Adipocyte (in vitro differentiated cells): ENCODE measurements at places on chromosomes 1 and 21.

- no peak for DNase-seq
These were observed 1.3 kb downstream of the CATSPER4 start for GRCh38 chr1:26191739-26192138.

DNA sequence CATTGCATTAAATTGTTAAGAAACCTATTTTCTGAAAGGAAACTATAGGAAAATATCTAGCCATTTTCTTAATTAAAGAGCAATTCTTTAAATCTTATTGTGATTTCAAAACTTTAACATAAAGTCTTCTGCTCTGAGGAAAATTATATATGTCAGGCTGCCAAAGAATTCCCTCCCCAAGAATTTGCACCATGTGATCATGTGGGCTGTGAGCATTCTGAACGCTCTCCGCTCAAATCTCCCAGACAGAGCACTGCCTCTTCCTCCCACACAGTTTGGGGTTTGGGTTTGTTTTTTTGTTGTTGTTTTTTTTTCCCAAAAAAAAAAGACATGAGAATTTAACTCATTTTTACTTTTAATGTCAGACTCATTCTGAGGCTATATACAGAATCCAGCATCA lies 155.9 kb upstream of the PALMD start:
- DNase-seq = peak; percentile 11

GRCh38 chr1:164794356-164794755 lies 235.4 kb downstream of the PBX1 start:
- DNase-seq = peak; percentile 97

DNA sequence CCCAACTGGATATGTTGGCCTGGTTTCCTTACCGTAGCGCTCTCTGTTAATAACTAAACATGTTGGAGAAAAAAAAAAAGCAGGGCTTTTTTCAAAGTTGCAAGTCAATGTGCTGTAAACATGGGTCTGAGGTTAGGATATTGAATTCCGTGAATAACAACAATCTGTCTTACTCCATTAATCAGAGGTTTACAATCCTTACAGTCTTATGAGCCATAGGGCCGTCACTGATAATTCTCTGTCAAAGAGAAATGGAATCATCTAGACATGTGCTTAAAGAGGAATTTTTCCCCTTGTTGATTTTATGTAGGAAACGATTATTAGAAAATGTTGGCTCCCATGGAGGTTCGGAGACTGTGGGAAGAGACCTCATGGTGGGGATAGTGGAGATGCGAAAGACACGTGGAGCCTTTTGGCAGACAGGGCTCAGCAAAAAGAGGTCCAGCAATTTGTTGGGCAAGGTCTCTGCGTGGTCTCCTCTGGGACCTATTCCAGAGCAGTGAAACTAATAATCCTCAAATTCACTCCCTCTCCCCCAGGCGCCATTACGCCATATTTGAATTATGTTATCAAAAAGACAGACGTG lies 83.5 kb upstream of the CLDN14 start:
- DNase-seq = no peak

GRCh38 chr21:28704746-28705145 lies 287.9 kb downstream of the LTN1 start:
- peak; percentile 14 for DNase-seq

DNA sequence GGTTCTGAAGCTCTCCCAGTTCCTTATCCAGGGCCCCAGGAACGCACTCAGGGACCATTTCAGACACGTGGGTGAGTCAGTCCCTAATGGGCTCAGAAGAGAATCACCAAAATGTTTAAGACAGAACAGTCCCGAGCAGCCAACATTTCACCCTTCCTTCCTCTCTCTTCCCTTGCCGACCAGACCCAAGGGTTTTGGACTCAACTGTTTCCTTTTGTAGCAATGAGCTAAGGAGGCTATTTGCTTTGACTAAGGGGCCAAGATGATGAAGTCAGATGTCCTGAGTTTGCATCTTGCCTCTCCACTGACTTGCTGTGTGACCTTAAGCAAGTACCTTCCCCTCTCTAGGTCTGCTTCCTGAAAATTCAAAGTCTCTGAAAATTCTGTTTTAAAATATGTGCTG lies 472.3 kb upstream of the VAMP3 start:
- DNase-seq = peak; percentile 58

DNA sequence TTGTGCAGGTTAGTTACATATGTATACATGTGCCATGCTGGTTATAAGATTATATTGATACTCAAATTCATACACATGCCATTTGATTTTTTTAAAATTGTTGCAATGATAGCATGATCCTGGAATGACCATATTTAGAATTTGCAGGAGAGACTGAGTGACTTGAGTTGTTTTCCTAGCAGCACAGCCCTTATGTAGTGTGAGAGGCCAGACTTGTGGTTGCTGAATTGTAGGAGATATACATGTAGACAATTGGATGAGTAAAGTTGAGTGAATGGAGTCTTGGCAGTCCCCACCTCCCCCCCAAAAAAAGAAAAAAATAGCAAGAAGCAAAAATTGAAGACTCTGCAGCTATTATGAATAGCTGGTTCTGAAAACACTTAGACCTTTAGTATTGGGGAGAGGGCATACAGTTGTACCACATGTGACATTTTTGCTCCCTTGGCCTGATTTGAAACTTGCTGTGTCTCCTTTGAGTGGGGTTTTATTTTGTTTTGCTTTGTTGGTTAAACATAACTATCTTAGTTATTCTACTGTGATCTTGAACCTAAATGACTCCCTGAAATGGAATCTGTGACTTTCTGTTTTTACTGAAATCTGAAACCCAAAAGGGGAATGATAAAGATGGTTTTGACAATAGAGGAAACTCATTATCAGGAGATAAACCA lies 280.3 kb downstream of the HMCN1 start:
- peak; percentile 31 for DNase-seq

- DNase-seq = no peak
These were observed 8.1 kb downstream of the CACNA1S start for GRCh38 chr1:201104141-201104540.

- no peak for DNase-seq
These were observed 12.1 kb downstream of the SFPQ start for GRCh38 chr1:35180776-35181374.

DNA sequence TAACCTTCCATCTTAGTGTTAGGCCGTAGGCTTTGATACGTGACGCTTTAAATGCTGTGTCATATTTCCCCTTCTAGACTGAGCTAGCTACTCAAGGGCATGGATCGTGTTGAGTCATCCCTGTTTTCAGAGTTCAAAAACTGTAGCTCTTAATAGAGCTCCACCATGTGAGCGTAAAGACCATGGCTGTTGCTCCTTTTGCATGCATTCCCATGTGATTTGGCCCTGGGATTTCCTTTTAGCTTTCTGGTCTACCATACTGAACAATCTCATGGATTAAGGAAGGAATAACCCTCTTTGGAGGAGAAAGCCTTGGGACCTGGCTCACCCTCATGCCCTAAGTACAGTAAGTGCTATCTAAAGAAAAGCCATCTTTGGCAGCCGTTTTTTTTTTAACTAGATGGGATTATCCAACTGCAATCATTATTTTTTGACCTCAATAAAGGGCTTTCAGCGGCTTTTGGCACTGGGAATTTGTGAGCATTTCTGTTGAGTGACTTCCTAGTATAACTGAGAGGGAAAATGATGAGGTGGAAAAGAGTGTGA lies 76.6 kb downstream of the PLPP3 start:
- DNase-seq = no peak

DNA sequence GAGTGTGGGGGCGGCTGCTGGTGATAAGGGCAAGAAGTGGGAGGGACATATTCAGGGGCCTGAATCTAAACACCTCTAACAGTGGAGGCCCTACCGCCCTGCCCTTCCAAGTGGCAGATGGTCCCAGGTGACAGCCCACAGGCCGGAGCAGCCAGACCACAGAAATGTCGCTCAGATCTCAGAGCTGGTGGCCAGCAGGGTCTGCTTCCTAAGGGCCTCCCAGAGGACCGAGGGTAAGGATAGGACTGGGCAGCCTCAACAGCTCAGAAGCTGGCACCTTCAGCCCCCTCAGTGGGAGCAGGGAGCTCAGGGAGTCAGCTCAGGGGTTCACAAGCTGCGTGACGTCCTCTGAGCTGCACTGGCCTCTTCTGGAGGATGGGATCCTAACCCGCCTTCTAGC lies 201.8 kb upstream of the ZC3H12A start:
- DNase-seq = no peak

GRCh38 chr21:31921079-31921478 lies 48.3 kb downstream of the HUNK start:
- no peak for DNase-seq

GRCh38 chr1:28737307-28738132 lies 780 bp downstream of the YTHDF2 start:
- DNase-seq = peak; percentile 67

DNA sequence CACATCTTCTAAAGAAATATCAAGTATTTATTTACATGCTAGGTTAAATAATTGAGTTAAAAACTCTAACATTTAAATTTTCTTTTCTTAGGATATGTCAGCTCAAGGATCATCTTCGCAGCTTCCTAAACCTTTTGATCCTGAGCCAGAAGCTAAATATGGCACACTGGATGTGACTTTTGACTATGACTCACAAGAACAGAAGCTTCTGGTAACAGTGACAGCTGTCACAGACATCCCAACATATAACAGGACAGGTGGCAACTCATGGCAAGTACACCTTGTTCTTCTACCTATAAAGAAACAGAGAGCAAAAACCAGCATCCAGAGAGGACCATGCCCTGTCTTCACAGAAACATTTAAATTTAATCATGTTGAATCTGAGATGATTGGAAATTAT lies 132.7 kb upstream of the SERTAD4 start:
- no peak for DNase-seq

- peak; percentile 62 for DNase-seq
These were observed 47.0 kb upstream of the RBM15 start for GRCh38 chr1:110292031-110292741.

DNA sequence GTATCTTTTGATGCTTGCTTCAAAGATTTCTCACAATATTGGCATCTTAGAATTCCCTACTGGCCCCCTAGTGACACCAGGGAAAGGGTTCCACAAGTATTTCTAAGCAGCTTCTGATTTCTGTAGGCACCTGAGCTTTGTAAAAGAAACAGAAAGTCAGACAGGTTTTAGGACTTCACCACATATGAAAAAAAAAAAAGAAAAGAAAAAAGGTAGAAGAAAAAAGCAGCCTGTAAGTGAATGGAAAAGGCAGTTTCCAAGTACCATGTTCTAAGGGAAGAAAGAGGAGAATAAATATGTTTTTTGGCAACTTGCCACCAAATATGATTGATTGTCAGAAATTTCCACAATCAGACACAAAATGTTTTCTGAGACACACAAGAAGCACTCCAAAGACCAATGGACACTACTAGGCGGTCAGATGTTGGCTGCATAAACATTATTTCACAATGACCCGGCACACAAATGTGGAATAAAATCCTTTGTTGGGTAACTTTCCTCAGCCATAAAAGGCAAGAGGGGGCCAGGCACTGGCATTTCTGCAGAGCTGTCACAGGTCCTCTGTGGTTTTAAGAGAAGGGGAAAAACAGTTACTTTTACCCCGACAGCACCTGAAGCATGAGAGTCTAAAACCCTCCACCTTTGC lies 12.7 kb upstream of the CPLANE2 start:
- peak; percentile 94 for DNase-seq

- DNase-seq = no peak
These were observed 33.3 kb upstream of the COL18A1 start for GRCh38 chr21:45371655-45372054.

GRCh38 chr1:173400387-173400995 lies 76.6 kb upstream of the PRDX6 start:
- no peak for DNase-seq

DNA sequence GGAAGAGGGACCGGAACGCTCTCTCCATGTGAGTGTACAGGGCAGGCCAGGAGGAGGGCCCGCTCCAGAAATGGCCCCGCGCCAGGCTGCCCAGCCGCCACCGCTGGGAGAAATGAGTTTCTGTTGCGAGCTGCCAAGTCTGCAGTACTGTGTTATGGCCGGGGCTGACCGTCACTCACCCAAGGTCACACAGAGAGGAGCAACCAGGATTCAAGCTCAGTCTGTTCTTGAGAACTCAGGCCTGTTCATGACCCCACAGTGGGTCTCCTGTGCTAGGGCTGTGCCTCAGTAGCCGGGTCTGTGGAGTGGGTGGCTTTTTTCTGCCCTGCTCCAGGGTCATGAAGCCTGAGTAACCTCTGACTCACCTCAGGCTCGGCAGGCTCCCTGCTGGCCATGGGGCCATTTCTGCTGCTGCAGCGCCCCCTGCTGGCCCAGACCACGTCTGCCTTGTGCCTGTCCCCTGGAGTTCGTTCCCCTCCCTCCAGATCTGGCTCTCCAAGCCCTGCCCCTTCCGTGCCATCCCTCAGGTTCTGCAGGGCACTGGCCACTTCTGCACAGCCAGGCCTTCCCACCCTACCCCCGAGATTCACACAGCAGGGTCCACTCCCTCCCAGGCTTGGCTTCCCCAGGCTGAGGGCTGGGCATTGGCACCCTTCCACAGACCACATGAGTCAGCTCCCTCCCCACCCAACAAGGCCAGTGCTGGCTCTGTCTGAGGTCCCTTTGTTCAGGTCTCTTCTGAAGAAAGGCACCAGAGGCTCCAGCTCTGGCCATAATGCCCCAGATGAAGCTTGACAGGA lies 51.8 kb downstream of the EDN2 start:
- peak; percentile 83 for DNase-seq

- no peak for DNase-seq
These were observed 10.6 kb upstream of the UAP1 start for GRCh38 chr1:162550925-162551324.

DNA sequence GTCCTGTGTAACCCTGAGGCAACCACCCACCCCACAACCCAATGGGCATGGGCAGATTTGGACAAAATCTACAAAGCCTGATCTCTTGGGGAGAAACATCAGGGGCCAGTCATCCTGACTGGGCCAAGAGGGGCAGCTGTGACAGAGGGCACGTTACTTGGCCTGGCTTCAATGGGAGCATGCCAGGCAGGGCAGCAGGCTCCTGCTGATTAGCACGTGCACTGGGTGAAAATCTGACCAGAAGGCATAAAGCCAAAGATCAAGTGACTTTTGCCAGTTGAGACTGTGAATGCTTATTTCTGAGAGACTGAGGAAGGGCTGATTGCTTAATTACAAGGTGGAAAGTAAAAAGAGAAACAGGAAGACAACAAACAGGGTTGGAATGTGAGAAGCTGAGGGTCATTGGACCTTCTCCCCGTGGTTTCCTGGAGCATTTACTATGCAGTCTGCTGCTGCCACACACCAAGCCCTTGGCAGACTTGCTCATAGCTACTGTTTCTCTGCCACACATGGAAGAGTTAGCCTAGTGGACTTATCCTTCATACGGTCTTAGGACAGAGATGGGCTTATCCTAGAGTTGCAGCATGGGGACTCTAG lies 39.8 kb upstream of the TNR start:
- no peak for DNase-seq

DNA sequence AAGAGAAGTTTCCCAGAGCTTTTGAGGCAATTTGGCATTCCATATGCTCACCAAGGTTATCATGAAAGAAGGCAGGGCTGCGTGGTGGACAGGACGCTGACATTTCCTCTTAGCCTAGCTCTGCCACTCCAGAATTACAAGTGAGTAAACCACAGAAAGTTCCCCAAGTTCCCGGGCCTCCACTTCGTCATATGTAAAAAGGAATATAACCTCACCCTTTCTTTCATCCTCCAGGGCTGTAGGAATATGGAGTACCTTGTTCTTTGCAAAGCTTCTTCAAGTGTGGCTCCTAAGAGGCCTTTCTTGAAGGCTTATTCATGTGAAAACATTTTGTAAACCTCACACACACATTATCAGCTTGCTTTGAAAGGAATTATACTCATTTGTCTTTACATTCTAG lies 210.2 kb downstream of the GREM2 start:
- no peak for DNase-seq
